ENCODE measurements at places on chromosomes 12 and 14.

- DNase-seq, result peak; percentile 77
Measured at GRCh38 chr14:102591372-102591943, 991 bp upstream of the RCOR1 start.

DNA sequence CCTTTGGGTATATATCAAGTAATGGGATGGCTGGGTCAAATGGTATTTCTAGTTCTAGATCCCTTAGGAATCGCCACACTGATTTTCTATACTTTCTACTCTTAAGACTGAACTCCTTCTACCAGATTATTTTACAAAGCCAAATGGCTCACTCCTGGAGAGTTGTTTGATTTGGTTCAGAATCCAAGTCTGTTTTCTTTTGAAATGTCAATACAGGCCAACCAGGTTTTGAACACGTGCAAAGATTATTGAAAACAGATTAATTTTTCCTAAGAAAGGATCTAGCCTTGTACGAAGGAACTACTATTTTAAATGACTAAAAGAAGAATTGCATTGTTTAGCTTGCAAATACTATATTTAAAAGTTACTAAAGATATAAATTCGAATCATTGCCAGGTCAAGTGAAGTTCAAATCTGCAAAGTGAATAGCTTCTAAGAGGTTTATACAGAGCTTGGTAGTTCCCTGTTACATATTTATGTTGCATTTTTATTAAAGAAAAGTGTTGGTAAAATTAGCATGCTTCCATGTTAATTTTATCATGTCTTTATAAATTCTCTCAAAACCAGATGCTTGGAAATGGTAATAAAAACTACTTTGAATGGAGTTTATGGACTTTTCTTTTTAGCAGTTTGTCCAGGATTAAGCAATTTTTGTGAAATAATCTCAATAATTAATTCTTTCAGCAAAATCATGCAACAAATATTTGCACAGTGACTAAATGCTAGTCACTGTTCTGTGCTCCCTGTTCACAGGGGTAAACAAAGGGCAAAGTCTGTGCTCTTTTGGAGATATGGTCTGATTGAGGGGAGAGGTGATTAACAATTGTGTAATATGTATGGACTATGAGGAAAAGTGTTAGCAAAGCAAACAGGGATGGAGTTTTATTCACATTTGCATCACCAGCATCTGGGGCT is 38.9 kb downstream of the GPR65 start:
- DNase-seq, result no peak

- DNase-seq, result no peak
Measured at GRCh38 chr14:53148671-53149070, 4.5 kb downstream of the DDHD1 start.

DNA sequence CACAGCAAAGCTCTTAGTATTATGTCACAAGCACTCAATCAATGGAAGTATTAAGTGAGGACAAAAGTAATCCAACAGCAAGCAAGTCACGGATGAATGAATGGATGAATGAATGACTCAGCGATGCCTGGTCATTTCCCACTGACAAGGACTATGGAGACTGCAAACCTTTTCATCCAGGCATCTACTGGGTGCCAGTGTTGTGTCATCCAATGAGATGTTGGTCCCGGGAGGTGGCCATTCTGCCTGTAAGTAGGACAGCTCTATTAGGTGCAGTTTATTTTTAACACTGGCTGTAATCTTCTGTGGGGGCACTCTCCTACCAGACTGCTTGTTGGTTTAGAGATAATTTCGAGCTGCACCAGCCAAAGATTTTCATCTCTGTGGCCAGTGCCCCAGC is 39.4 kb downstream of the STAB2 start:
- peak; percentile 76 for DNase-seq

DNA sequence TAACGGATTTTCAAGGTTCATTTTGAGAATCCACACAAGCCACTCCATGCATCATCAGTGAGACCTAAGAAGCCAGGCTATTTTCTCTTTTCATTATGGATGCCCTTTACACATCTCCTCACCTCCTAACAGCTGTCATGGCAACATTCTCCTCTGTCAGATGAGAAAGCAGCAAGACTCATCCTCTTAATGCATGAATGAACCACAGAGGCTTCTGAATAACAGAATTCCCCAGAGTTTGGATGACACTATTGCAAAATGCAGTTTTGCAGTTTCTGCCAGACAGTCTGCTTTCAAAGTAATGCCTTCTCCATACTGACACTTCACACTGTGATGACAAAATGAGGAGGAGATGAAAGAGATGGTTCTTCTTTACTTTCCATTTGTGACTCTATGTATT is 286.7 kb upstream of the GRIP1 start:
- DNase-seq, result no peak

- no peak for DNase-seq
Measured at GRCh38 chr14:96821501-96821900, 24.3 kb downstream of the VRK1 start.

DNA sequence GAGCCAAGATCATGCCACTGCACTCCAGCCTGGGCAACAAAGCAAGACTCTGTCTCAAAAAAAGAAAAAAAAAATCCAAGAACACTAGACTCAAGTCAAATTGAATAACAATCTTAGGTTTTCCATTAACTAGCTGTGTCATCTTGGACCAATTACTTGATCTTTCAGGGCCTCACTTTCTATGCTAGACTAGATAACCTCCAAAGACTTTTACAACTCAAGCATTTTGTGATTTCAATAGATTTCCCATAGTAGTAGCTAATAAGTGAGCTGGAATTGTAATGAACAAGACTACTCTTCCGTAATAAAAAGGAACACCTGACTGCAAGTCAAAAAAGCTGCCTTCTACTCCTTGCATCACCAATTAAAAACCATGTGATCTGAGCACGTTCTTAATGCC is 127.0 kb upstream of the SSTR1 start:
- no peak for DNase-seq

- DNase-seq, result peak; percentile 74
Measured at GRCh38 chr12:118853634-118854033, 127.7 kb upstream of the SRRM4 start.

DNA sequence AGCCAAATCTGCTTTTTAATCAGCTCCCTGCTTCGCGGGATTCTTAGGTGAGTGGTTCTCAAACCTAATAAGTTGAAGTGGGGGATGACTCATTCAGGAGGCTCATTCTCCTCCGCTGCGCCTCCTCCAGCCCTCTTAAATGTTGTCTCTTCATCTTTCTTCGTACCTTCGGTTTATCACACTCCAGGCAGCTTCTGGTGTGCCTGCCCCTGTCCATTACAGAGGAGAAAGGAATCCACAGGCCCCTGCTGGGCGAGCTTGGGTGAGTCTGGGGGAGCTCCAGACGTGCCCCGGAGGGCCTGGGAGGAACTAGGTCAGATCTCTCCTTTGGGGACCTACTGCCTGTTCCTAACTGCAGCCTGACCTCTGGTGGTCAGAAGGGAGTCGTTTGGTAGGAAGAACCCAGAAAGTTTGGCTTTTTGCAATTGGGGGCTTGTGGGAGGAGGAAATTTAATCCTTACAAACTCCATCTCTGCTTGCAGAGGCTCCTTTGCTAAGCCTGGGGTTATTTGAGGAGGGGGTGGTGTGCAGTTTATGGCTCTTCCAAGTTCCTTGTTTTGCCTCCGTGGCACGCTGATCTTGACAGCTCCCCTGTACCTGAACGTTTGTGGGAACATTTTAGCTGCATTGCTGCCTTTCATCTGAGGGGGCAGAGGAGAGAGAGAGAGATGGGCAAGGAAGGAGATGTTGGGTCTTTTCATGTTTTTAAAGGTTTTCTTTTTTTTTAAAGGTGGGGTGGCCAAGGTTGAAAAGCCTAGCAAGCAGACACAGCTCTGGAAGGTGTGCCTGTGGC is 84.1 kb upstream of the GNG2 start:
- peak; percentile 92 for DNase-seq

- DNase-seq, result no peak
Measured at GRCh38 chr12:25655702-25656101, 102.6 kb upstream of the LMNTD1 start.

- peak; percentile 81 for DNase-seq
Measured at GRCh38 chr12:49293056-49293956, 1.6 kb upstream of the PRPH start.

- peak; percentile 74 for DNase-seq
Measured at GRCh38 chr12:124123296-124124000, 150.4 kb downstream of the ZNF664 start.

DNA sequence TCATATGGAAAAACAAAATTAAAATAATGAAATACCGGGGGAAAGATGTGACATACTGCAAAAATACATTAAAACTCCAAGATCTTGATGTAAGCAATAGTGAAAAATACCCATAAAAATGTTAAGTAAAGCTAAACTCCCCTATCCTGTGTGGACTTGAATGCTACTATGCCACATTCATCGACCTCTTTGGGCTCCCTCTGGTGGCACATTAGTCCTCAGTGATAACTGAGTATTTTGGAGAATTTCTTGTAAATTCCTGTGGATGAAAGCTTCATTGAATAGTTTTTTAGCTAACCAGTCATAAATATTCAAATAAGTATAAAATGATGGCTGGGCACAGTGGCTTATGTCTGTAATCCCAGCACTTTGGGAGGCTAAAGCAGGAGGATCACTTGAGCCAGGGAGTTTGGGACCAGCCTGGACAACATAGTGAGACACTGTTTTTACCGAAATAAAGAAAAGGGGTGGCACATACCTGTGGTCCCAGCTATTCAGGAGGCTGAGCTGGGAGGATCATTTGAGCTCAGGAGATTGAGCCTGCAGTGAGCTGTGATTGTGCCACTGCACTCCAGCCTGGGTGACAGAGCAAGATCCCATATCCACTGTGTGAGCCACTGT is 42.4 kb upstream of the SGPP1 start:
- DNase-seq, result peak; percentile 68

DNA sequence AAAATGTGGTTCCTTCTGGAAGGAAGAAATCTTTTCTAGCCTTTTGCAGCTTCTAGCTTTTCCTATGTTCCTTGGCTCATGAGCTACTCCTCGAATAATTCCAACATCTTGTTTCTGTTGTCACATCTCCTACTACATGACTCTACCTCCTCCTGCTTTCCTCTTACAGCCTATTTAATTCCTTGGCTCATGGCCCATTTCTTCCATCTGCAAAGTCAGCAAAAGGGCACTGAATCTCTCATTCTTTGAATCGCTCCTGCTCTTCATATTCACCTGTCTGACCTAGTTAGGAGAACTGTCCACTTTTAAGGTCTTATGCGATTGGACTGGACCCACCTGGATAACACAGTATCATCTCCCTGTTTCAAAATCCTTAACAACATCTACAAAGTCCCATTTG is 15.8 kb downstream of the PRKD1 start:
- DNase-seq, result no peak

GRCh38 chr14:103022002-103022684 is 35.2 kb downstream of the CDC42BPB start:
- no peak for DNase-seq

DNA sequence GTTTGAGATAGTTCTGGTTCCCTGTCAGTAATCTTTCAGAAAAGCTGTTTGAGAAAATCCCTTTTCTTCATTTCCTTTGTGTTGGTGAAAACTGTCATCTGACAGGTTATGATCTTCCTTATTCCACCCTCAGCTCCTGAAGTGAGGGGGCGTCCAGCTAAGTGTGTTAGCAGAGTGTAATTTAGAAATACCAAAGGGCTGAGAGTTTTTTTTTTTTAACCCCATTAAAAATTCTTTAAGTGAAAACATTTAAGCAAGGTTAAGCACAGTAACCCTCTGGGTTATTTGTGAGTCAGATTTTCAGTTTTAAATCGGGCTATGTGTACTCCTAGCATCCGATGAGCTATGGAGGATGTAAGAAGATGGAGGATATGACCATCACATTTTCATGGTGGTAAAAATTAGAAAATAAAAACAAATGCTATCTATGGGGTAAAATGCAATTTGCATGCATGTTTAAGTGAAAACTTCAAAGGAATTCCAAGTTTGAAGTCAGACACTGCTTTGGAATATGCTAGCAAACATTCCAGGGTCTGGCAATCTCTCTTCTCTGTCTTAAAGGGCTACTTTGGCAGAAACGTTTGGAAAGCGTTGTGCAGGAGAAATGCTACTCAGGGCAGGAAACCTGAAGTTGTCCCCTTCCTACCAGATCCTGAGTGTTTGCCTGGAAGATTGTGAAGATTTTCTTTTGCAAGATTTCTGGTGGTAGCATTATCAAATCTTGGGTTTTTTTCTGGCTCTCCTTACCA is 197.0 kb upstream of the PRICKLE1 start:
- no peak for DNase-seq

- DNase-seq, result no peak
Measured at GRCh38 chr12:105936496-105936895, 202.3 kb downstream of the NUAK1 start.

GRCh38 chr12:113322343-113322742 is 12.6 kb downstream of the SLC8B1 start:
- DNase-seq, result no peak

DNA sequence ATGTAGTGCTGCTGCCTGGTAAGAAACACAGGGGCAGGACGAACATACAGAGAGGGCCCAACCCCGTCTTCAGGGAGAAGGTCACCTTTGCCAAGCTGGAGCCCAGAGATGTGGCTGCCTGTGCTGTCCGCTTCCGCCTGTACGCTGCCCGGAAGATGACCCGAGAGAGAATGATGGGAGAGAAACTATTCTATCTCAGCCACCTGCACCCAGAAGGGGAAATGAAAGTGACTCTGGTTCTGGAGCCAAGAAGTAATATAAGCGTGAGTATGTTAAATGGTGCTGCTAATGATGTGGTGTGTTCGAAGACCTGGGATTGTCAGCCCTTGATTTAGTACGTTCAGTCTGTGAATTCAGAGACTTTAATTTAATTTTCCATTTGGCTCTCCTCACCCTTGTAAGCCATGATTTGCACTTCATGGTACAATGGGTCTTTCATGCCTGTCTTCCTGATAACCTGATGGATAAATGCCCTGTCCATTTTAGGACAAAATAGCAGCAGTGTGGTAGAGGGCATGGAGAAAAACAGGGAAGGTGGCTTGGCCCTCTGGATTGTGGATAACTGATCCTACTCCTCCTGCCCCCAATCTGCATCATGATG is 318.9 kb downstream of the SNAPC1 start:
- DNase-seq, result no peak

DNA sequence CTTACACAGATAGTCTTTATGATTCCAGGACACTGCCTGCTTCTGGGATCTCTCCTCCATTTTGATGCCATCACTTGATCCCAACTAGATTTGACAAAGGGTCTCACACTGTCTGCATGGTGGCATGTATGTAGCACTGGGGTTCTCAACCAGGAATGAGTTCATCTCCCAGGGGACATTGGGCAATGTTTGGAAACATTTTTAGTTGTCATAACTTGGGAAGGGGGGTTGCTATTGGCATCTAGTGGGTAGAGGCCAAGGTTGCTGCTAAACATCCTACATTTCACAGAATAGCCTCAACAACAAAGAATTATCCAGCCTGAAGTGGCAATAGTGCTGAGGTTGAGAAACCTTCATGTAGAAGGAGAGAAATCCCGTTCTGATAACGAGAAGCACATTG is 376.2 kb downstream of the DPF3 start:
- DNase-seq, result no peak
